HT-29 (cell line): ENCODE measurements at places on chromosomes 3 and 15.

DNA sequence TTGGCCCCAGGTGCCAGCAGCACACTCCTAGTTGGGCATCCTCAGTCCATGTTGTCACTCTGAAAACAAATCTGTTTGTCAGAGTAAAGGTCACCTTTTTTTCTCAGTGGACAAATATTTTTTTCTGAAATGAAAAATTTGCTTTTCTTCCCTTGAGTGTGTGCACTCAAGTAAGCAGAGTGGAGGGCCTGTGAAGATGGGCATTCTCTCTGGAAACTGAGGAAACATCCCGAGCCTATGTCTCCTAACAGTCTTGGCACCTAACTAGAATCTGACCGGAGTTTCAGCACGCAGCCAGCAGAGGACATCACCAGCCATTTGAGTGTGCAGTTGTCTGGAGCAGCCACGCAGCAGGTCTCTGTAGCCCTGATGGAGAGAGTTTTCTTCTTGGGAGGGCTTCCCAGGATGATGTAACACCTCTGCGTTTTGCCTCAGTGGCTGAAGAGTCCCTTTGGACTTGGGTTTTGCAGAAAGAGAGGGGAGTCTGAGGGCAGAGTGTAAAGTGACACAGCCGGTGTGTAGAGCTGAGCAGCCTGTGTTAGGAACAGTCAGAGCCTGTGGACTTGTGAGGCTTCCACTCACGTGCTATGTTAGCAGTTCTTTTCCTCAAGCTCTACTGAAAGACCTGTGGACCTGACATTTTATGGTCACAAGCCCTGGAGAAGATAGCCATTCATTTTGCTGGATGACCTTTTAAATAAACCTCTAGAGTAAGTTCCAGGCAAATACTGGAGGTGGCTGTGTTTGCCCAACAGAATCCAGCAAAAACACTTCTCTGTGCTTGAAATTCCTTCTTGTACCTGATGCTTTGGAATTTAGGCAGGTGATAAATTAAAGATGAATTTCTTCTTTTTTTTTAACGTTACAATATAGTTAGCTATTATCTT is 51.6 kb downstream of the ABHD2 start:
- DNase-seq: no peak

DNA sequence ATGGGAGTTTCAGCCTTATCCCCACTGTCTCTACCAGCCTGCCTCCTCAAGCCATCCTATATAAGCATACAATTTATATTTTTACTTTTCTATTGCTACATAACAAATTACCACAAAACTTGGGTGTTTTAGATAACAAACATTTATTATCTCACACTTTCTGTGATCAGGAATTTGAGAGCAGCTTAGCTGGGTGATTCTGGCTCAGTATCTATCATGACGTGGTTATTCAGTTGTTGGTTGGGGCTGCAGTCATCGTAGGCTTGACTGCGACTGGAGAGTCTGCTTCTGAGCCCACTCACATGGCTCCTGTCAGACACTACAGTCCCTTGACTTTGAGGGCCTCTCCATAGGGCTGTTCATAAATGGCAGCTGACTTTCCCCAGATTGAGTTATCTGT is 20.7 kb downstream of the PARP15 start:
- no peak for DNase-seq

- DNase-seq: no peak
These were observed 73.8 kb downstream of the TLE3 start for GRCh38 chr15:70023769-70024491.

- DNase-seq: no peak
These were observed 65.7 kb downstream of the SHQ1 start for GRCh38 chr3:72782521-72782920.

- DNase-seq: peak; percentile 42
These were observed 280.1 kb downstream of the SV2B start for GRCh38 chr15:91380114-91380513.

GRCh38 chr15:45674677-45675076 is 39.8 kb downstream of the SQOR start:
- DNase-seq: no peak

- peak; percentile 66 for DNase-seq
These were observed at the start of gene CHRNA7 for GRCh38 chr15:32029862-32030781. Gene CHRNA7 (plus strand): TSS chr15:32030515. CDS start chr15:32030595, 80 bp downstream.

GRCh38 chr3:65436580-65436979 is 602.1 kb downstream of the MAGI1 start:
- peak; percentile 5 for DNase-seq

- peak; percentile 67 for DNase-seq
These were observed 835 bp downstream of the UBE3A start for GRCh38 chr15:25437777-25438600.

- no peak for DNase-seq
These were observed 49.9 kb upstream of the RYK start for GRCh38 chr3:134300520-134300919.

DNA sequence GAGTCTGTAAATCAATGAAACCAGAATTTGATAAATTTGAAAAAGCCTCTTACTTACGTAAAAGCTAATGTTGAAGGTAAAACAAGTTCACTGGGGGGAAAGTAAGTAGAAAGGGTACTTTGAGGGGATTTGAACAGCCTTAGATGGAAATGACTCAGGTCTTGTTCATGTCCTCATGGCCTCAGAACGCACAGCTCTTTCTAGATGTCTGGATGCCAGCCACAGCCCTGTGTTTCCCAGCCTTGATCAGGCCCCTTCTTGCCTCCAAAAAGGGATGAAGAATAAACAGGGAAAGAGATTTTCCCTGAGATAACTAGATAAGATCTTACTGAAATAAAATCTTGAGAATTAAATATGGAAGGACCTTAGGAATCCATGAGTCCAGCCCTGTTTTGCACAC is 237.1 kb upstream of the GOLGA6L4 start:
- no peak for DNase-seq

GRCh38 chr3:188049606-188050530 is 104.1 kb upstream of the LPP start:
- DNase-seq: no peak

DNA sequence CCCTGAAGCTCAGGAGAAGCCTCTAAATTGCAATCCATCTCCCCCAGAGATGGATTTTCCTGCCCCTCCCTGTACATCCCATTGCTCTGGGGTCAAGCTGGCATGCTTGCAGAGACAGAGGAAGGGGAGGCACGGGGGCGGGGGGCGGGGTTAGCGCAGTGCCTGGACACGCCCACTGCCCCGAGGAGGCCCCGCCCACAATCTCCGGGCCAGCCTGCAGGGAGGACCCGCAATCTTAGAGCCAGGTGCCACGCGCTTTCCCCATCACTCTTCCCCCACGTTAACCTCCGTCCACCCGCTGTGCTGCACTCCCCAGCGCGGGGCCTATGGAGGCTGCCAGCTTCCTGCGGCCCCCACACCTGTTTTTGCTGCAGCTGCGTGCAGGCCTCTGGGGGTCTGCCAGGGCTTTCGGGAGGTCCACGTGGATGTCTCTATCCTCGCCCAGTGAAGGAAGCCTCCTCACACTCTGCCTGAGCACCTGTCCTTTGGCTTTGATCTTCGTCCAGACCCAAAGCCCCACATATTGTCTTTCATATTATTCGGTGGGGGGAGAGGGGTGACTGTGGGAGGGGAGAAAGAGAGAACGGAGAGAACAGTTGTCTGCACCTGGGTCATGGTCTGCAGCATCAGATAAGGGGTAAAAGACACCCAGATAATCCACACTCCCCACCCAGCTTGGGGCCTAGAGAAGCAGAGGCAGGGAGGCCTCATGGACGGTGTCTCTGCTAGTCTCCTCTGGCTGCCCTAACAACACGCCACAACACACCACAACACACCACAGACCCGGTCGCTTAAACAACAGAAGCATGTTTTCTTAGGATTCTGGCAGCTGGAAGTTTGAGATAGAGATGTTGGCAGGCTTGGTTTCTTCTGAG is 118.0 kb upstream of the MEF2A start:
- DNase-seq: no peak

DNA sequence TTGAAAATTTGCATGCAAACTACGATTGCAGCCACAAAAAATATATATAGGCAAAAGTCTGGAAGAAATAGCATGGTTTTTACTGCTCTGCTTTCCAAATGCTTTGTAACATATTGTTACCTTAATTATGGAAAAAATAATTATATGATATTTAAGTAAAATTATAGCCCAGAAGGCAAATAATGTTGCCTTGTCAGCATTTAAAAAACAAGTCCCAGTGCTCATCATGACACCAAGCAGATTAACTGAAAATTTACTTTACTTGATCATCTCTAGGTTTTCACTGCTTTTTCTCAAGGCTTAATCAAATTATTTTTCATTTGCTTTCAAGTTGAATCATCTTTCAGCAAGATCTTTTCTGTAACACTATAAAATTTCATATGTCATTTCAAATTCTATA is 262.9 kb downstream of the ZMAT3 start:
- DNase-seq: no peak

DNA sequence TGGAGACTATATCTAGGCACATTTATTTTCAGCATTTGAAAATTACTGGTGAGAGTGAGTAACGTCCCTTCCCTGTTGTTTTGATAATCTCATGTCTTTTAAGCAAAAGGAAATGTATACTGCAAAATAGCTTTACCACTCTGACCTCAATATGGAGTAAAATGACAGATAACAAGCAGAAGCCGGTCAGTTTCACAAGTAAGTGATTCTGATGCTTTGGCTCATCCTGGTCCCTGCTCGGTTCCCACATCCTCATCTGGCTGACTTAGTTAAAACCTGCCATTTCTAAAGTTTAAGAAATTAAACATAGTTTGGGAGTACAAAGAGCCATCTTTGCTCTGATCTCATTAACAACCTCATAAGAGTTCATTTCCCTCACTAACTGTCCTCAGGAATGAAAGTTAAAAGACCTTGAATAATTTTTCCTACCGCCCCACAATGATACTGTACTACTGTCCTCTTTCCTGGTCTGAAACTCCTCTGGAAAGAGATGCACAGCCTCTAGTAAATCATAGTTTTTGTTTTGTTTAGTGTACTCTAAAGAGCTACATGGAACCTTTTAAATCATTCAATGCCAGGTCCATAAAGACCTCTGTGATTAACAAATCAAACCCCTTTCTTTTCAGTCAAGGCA is 72.3 kb upstream of the ICE2 start:
- no peak for DNase-seq

GRCh38 chr3:134993011-134993410 is 198.0 kb downstream of the EPHB1 start:
- DNase-seq: no peak

DNA sequence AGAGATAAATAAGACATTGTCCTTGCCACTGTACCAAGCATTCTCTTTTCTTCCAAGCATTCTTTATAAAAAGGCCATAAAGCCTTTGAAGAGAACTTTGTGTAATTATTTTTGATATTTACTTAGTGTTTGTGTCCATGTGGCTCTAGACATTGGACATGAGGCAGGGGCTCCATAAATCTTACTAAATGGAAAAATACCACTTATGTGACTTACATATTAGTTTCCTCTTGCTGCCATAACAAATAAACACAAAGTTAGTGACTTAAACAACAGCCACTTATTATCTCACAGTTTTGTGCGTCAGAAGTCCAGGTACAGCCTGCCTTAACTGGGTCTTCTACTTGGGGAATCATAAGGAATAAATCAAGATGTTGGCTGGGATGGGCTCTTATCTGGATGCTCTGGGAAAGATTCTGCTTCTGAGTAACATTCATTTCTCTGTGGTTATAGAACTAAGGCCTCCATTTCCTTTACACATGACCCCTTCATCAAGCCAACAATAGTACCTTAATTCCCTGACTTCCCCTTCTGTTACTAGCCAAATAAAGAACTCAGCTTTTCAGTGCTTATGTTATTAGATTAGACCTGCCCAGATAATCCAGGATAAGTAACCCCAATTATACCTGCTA is 59.9 kb upstream of the COL8A1 start:
- no peak for DNase-seq

DNA sequence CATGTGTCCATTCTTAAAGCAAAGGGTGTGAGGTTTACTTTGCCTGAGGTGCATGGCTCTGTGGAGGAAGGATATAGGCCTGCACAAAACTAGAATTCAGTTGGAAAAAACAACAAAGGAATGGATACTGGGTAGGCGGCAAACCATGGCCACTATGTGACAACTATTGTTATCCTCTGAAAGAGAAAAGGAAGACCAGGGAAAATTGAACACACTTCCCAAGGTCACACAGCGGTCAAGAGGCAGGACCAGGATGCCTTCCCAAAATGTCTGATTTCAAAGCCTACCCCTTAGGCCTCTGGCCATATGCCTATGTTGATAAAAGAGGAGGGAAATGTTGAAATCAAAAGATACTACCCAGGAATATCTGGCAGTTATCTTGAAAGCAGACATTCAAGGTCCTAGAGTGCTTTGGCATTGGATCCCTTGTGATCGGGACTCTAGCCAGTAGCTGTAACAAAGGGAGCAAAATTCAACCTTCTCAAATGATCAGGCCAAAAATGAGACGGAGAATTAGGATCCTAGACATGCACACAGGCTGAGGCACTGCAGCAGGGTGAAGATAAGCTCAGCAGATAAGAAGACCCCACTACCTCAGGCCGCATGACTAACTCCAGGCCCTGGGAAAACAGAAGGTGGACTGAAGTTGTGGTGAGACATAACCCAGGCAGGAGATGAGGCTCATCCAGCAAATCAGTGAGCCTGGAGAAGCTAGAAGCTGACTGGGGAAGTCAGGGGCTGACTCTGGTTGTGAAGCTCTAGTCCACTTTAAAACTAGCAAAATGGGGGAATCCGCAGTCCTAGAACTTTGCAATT is 292.2 kb downstream of the NEK10 start:
- DNase-seq: no peak

- no peak for DNase-seq
These were observed 18.6 kb upstream of the SLC24A5 start for GRCh38 chr15:48102167-48102566.

DNA sequence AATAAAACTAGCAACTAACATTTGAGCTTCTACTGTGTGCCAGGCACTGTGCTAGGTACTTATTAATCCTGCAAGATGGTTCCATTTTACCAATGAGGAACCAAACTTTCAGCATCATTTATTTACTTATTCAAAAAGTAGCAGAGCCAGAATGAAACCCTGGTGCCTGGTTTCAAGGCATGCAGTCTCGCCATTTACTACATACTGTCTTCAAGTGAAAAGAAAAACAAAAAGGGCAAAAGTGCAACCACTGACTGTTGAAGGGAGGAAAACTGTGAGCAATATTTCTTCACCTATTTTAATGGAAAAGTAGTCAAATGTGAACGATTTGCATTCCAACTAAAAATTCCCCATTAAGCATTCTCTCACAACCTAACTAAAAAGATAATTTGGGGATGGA is 8.7 kb downstream of the DCUN1D1 start:
- no peak for DNase-seq

- DNase-seq: no peak
These were observed 13.9 kb upstream of the C15orf61 start for GRCh38 chr15:67506775-67507747.

- DNase-seq: peak; percentile 28
These were observed 234.8 kb upstream of the WNT5A start for GRCh38 chr3:55721716-55722484.

- peak; percentile 53 for DNase-seq
These were observed 18.0 kb downstream of the NCEH1 start for GRCh38 chr3:172692751-172693338.

DNA sequence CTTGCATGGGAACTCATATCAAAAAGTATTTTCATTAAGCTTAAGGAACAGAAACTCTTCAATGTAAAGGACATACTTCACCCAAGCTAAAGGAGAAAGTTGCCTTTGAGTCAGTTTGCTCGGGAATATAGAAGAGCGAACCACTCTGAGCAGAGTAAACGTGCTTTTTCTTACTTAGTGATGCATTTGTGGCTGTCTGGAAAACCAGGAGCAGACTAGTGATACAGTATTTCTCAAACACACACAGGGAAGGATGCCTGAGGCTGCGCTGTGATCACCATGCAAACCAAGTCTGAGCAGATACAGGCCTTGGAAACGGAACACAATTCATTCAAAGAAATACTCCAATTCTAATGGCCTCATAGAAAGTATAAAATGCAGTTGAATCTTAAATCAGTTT is 121.0 kb upstream of the CDIN1 start:
- no peak for DNase-seq
